ENCODE measurements at places on chromosomes 16 and 17. TPM values are rescaled to one million over a fixed set of nuclear protein-coding genes. Genes with fewer than 3 reads are reported as not detected.

Gene CALB2
- total RNA-seq = not detected

Gene CACNG4
- total RNA-seq = not detected

Gene IL21R
- 93.8 TPM for total RNA-seq

Gene TMEM204
- total RNA-seq = 8.2 TPM

Gene VAT1L
- not detected for total RNA-seq

Gene KRT39
- total RNA-seq = not detected

Gene METTL22
- total RNA-seq = 43.2 TPM

All from activated naive CD4-positive, alpha-beta T cell treated with anti-CD3 and anti-CD28 coated beads for 36 hours (primary cell).